DMS79 treated with DMSO at 0.1 percent for 48 hours (cell line): ENCODE measurements at places on chromosomes 4 and X.

DNA sequence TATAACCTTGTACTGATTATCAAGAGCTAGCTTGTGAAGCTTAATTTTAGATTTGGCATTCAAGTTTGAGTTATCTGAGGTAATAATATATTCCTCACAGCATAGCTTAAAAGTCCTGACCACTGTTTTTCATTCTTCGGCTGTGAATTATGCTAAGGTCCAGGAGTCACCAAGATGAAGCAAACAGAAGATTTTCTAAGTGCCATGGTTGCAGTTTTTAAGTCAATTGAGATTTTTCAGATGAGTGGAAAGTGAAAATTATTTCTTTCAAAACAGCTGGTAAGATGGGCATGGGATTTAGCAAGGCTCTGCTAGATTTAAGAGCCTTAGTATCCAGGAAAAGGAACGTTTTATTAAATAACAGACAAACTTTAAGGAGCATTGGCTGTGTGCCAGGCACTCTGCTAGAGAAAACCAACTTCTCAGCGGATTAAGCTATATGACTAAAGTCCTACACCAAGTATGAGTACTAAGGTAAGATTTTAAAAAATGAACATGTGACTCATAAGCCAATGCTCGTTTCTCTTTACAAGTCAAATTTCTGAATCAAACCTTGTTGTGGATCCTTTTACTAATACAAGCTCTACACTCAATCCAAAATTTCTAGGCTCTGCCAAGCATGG, 149.9 kb upstream of the IL15 start:
- DNase-seq, result no peak

GRCh38 chr4:105944540-105944939, 49.3 kb downstream of the NPNT start:
- no peak for DNase-seq

- DNase-seq, result no peak
Measured at GRCh38 chrX:20479048-20479447, 212.3 kb upstream of the RPS6KA3 start.

DNA sequence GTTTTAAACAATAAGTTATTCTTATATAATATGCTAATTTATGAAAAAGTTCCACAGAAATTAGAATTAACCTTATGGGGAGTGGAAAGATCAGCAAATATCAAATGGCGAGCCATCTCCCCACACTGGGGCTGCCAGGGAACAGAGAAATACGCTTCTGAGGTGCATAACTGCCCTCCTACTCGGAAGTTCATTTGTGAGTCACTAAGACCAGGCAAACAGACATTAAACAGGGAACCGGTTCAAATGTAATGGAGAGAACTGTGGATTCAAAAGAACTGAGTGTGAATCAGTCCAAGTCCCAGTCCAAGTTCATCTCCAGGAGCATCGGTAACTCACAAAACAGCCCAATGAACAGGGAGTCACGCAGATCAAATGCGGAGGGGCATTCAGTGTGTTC, 11.4 kb upstream of the S100G start:
- no peak for DNase-seq

DNA sequence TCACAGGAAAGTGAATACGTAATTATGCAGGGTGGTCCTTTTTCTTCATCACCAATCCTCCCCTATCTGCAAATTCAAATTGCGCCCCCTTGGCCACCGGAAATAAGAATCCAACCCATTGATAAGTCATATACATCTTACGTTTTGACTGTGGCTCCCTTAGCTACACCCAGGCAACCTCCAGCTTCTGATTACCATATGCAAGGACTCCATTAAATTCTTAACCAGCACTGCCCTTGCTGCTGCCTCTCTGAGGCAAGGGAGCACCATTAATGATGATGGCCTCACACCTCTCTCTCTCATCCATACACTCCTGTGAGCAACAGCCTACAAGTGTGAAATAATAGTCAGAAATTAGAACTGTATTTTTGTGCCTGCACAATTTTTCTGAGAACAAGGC, 106.0 kb upstream of the NOCT start:
- no peak for DNase-seq
